NCI-H2081 (cell line): ENCODE measurements at places on chromosomes 4 and X.

DNA sequence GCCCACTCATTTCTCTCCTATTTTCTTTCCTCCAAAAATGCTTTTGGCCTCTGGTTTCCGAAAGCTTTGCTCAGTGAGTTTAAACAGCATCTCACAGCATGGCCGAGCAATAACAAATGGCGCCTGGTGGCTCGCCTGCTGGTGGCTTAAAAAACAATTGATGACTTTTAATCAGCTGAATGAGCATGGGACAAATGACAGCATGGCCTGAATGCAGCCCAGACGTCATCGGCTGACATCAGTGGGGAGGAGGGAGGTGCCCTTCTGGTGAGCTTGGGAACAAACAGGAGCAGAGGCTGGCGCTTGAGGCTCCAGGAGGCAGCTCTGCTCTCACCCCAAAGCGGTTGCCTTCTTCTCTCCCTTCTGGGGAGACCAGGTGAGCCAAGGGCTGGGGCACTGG lies 286.4 kb downstream of the BCOR start:
- no peak for DNase-seq

DNA sequence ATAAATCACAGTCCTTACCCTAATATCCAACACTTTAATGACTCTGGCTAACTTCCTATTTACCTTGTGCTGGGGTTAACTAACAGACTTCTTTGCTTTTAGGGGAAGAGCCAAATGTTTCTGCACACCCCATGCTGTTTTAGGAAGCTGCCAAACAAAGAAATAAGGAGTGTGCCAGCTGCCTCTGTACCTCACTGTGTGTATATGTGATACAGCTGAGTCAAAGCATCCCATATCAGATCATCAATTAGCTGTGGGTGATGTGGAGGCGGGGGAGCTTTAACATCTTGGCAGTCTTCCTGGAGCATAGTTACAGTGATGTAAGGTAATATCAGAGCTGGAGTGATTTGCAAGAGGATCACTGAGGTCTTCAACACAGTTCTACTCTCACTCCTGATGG lies 95.4 kb downstream of the COL25A1 start:
- no peak for DNase-seq

- no peak for DNase-seq
Measured at GRCh38 chr4:23814587-23814986, 75.3 kb downstream of the PPARGC1A start.

- DNase-seq = no peak
Measured at GRCh38 chr4:13171292-13172057, 312.7 kb downstream of the RAB28 start.

DNA sequence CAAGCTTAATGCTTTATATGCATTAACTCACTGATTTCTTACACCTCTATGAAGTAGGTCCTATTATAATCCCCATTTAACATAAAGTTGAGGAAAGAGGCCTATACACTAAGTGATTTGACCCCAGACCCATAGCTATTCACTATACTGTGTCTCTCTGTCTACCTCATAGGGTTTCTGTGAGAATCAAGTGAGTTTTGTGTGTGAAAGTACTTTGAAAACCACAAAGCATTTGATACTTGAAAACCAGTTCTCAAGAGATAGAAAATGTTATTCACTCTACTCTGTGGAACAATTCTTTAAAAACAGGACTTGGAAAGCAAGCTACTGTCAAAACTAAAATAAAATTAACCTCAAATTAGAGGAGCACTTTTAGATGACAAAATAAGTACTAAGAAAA lies 35.0 kb downstream of the SHROOM3 start:
- no peak for DNase-seq

- no peak for DNase-seq
Measured at GRCh38 chr4:144547678-144548298, 98.2 kb upstream of the HHIP start.

DNA sequence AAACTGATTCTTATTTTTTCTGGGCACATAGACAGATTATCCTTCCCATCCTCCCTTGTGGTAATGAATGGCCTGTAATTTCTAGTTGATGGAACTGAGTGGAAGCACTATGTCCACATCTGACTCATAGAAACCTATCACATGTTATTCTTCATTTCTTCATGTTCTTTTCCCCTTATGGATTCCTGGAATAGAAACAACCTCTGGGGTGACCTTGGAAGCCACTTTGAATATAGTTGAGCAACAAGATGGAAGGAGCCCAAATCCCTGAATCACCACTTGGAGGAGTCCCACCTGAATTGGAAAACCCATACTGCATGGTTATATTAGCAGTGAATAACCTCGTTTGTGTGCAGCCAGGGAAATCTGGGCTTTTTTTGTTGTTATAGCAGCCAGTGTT lies 137.8 kb downstream of the MID1IP1 start:
- no peak for DNase-seq
